ENCODE measurements at places on chromosomes 3 and 15.

- DNase-seq, result peak; percentile 44
These were observed 105.5 kb downstream of the NLGN1 start for GRCh38 chr3:173502983-173503568.

- DNase-seq, result peak; percentile 34
These were observed 68.6 kb upstream of the CCDC39 start for GRCh38 chr3:180747805-180748361.

DNA sequence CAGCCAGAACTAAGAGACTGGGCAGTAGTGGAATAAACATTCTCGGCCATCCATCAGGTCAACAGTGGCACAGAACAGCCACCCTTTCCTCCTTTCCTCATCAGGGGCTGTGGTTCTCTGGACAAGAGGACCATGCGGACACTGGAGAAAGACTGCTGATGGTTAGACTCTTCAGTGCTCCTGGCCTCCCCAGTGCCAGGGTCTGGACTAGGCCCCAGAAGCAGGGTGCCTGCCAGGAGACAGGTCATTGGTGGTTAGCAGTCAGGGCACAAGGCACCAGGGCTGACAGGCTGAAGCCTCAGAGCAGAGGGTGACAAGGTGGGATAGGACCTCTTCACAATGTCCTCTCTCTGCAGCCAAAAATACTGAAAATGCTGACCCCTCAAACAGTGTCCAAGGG lies 30.1 kb downstream of the POC1A start:
- no peak for DNase-seq

DNA sequence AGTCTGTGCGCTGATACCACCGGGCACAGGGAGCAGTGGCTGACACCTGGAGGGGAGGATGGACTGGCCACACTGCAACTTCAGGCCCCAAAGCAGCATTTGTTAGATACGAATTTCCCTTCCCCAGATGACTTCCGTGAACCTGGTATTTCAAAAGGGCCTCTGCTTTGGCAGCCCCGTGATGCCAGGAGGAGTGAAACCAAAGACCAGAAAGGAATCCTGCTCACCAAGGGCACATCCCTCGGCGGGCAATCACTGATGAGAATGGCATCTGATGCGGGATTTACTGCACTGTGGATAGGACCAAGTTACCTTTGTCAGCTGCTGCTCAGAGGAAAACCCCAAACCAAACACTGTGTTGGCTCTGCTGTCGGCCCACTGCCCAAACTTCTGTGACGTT lies 65.5 kb downstream of the WHAMM start:
- DNase-seq, result no peak

- DNase-seq, result no peak
These were observed 18.7 kb downstream of the TMF1 start for GRCh38 chr3:69033470-69033869.

- DNase-seq, result peak; percentile 44
These were observed 12.9 kb downstream of the DYNC1LI1 start for GRCh38 chr3:32557640-32558352.

GRCh38 chr3:174826069-174826468 lies 33.1 kb upstream of the NAALADL2 start:
- no peak for DNase-seq

- DNase-seq, result no peak
These were observed 14.8 kb upstream of the TOPBP1 start for GRCh38 chr3:133676336-133677118.

DNA sequence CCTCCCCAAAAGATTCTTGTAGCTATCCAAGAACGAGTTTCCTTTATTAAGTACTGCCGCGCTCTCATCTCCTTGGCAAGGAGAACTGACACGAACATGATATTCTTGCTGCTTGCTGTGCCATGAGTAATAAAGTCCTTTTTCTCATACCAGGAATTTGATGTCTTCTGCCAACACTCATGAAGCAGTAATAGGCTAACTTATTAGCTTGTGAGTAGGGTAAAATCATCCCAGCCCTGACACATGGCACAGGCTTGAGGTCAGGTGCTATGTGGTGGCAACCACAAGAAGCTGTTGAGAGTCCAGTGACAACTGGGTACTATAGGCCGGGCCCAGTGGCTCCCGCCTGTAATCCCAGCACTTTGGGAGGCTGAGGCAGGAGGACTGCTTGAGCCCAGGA lies 22.7 kb upstream of the UBXN7 start:
- no peak for DNase-seq

- peak; percentile 71 for DNase-seq
These were observed 57.7 kb upstream of the BNIP2 start for GRCh38 chr15:59746777-59747176.

DNA sequence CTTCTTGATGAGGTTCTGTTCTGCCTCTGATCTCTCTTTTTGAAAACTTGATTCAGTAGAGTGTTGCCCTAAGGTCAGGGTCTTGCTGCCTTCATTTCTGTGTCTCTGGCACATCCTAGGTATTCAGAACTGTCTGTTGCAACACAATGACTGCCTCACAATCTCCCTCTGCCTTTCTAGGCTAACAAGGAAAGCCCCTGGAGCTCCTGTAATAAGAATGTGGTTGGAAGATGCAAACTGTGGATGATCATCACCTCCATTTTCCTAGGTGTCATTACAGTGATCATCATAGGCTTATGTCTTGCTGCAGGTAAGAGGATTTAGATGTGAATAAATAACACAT lies 7.0 kb downstream of the C3orf52 start:
- DNase-seq, result no peak

- no peak for DNase-seq
These were observed 109.4 kb upstream of the MBNL1 start for GRCh38 chr3:152159328-152159727.

DNA sequence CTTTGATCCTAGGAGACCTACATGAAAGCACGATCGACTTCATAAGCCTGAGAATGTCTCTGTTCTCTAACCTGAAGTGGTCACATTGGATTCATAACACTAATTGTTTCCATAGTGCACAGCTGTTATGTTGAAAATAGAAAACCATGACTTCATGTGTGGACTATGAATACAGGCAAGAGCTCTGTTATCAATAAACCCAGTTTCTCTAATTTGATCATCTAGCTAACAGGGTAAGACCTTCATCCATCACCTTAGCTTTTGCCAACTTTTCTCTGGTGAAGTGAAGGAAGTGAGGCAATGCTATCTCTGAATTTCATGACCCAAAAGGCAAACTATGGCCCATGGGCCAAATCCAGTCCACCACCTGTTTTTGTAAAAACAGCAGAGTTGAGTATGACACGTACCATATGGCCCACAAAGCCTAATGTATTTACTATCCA lies 27.2 kb downstream of the ABI3BP start:
- DNase-seq, result no peak
